Amniotic epithelial cell (primary cell): ENCODE measurements at places on chromosomes 6 and 20.

DNA sequence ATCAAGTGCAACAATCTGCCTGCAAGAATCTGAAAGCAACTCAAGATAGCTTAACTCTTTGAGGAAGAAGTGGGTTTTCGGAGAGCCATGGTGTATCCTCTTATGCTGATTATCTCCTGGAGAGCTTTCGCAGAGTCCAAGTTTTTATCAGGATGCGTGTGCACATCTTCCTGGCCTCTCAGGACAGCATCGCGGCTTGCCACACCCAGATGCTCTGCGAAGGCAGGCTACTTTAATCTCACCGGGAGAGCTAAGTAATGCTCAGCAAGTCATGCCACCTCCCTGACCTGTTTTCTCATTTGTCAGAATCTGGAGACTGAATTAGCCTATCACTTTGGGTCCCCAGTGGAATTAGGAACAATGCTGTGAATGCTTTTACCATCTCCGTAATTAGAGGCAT lies 52.9 kb downstream of the TTI1 start:
- DNase-seq, result no peak

- DNase-seq, result no peak
Observed at GRCh38 chr6:169807229-169807628, 55.8 kb downstream of the ERMARD start.

GRCh38 chr6:38495922-38496635 lies 143.7 kb downstream of the BTBD9 start:
- DNase-seq, result no peak

GRCh38 chr6:134217798-134218140 lies 100.1 kb downstream of the SGK1 start:
- DNase-seq, result no peak

GRCh38 chr6:155186052-155186658 lies 77.7 kb upstream of the CLDN20 start:
- no peak for DNase-seq

DNA sequence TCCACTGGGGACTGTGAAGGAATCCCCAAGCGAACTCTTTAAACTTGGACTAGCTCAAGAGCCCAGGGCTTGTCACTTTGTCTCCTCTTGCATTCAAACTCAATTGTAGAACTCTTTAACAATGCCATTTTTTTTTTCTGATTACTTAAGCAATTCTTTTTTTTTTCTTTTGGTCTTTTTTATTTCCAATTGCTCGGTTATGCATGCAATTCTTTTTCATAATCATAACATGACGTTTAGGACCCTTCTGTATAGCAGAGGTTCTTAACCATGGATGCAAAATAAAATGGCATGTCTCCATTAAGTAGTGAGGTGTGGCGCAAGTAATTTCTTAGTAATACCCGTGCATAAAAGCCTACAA lies 466 bp upstream of the BFSP1 start:
- no peak for DNase-seq

GRCh38 chr6:39190545-39191235 lies 38.6 kb downstream of the KCNK5 start:
- no peak for DNase-seq

DNA sequence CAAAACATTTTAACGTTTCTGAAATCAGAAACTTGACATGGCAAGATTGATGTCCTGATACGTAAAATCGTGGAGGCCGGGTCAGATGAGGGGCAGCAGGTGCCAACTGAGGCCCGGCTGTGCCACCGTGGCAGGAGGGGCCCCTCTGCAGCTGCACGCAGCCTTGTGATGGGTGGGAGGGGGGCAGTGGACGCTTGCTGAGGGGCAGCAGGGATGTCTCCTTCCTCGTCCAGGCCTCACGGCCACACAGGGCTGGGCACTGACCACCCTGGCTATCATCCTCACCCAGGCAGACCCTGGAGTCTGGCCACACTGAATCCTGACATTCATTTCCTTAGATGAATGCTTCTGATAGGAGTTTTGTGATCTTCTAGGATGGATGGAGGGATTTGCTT lies 114.7 kb downstream of the ERMARD start:
- no peak for DNase-seq

GRCh38 chr20:61727761-61728160 lies 337.9 kb downstream of the TAF4 start:
- DNase-seq, result no peak

DNA sequence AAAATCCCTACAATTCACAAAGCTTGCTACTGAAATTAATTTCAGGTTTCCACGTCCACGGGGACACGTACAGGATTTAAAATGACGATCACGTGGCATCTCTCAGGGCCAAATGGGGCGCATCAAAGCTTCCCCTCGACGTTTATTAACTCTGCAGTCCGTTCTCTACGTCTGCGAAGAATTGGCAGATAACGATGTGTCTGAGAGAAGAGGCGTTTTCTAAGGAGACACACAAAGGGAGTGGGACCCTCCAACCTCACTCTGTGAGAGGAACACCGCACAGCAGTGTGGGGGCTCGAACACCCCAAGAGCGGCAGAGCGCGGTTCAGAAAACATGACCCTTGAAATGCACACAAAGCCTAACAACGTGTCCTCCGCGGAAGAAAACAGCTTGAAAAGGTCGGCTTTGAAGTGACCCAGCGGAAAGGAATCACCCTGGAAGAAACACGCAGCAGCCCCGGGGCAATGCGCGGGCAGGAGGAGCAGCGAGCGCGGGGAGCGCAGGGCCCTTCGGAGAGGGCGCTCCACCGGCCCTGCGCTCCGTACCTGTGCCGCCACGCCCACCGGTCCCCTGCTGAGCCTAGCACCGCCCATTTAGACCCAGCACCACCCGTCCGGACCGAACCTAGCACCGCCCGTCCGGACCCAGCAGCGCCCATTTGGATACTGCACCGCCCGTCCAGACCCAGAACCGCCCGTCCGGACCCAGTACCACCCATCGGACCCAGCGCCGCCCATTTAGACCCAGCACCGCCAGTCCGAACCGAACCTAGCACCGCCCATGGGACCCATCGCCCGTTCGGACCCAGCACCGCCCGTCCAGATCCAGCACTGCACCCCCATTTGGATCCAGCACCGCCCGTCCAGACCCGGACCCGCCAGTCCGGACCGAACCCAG lies 1.1 kb upstream of the AFDN start:
- DNase-seq, result peak; percentile 61

DNA sequence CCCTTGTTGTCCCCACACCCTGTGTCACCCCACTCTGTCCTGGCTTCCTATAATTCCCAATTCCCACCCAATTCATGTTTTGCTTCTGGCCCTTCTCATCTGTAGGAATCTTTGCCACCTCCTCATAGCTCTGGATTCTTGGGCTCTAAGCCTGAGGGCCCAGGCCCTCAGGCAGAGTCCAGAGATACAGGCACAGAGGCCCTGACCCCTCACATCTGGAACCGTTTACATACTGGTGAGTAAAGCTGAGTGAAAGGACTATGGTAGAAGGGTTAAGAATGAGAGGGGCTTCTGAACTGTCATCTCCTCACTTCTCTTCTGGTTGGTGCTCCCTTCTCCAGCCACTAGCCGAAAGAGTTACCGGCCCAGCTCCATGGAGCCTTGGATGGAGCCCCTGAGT lies 13.6 kb downstream of the PRRC2A start:
- DNase-seq, result no peak

DNA sequence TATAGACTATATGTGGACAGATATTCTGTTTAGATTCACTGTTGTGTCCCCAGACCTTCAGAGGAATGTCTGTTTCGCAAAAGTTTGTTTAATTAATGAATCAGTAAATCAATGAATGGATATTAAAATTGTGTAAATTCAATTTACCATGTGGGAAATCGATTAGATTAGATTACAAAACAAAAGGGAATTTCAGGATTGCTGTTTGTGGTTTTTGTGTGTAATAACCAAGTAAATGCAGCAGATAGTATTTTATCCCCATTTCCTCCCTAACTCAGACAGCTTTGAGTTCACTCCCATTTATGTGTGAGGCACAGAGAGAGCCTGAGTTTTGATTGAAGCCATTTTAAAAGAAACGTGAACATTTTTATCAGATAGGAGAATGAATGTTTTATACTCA lies 214.8 kb downstream of the ADGB start:
- peak; percentile 85 for DNase-seq

DNA sequence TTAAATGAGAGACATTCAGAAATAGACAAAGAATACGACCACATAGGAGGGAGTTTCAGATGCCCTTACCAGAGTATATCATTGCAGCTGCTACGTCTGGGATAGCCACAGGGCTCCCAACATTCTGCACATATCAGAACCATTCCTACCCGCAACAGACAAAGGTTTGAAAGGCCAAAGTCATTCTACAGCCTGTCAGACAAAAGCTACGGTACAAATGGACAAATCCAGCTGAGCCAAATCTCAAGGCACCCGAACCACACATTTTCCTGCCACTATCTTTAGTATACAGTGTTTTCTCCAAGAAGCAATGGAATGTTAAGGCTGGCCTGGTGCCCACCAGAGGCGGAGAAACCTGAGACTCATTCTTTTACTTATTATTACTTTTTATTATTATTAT lies 30.5 kb upstream of the LYRM2 start:
- DNase-seq, result peak; percentile 9

DNA sequence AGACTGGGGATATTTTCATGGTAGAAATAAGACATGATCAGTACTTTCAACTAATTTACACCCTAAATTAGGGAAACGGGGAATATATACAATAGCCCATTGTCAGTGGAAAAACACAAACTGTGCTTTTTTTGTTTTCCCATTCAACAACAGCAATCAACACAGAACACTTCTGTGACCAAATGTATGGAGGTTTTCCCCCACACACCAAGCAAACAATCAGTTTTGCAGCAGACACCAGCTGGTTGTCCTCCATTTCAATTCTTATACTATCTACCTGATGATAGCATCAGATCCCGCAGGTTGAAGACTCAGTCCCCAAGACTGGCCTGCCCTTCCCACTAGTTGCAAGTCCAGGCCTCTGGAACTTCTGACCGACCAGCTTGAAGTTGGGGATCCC lies 4.5 kb downstream of the HINT3 start:
- no peak for DNase-seq

- DNase-seq, result no peak
Observed at GRCh38 chr6:87936065-87936464, 111.6 kb upstream of the SPACA1 start.

- DNase-seq, result no peak
Observed at GRCh38 chr6:164744301-164744700, 565.1 kb downstream of the C6orf118 start.

DNA sequence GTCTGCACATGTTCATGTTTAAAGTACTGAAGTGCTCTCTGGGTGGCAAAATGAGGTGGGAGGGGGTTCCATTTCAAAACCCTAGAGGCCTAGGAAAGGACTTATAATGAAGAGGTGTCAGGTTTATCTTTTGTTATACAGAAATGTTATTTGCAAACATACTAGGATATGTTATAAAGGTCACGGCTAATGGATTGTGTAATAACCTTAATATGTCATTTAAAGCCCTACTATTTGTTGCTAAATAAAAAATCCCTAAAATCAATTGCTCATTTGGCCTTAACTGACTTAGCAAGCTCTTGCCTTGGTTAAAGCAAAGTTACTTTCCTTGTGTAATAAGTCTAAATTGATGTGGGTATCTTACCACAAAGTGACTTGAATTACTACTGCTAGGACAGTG lies 8.8 kb downstream of the NKX2-4 start:
- no peak for DNase-seq

- DNase-seq, result no peak
Observed at GRCh38 chr6:30129265-30130178, 6.4 kb upstream of the TRIM40 start.

DNA sequence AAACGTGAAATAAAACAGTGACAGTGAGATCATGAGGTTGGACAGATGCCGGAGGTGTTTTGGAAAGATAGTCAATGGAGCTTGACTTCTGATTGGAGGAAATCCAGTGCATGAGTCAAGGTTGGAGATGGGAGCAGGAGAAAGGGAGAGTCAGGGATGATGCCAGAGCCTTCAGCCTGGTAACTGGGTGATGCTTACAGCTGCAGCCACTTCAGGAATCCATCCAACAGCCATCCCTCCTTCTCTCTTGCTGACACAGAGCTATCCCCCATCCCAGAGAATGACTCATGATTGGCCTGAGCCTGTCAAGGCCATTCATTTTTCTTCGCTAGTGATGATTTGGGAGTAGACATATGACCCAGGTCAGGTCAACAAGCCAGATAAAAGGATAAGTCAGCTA lies 112.8 kb downstream of the SAMD5 start:
- DNase-seq, result peak; percentile 99

- peak; percentile 33 for DNase-seq
Observed at GRCh38 chr20:63536241-63536977, 767 bp downstream of the PTK6 start.

DNA sequence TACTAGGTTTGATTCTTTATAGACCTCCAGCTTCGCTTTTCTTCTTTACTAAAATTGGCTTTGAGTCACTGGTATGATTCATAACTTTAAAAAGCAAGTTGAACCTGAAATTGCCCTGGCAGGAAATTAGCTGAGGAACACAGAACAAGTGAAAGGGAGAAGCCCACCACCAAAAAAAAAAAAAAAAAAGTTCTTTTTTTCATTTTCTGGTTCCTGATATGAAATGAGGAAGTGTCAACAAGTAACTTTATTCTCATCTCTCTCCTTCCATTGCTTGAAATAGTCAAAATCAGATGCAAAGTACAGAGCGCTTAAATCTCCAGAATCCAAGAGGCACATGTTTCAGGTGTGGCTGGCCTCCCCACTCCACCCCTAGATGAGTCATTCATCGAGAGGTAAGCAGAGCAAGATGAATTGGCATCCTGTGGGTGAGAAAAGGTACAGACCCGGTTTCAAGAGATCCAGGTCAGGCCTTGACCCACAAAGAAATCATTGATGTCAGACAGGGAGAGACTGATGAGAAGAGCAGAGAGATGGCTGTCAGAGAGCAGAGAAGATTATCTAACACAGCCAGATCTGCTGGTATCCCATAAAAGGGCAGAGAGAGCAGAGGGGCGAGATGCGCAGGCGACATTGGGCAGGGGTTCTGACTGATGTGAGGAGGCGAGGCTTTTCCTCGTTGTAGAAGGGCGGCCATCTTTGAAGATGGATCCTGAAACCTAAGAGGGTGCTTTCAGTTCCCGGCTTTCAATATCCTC lies 54.8 kb upstream of the MBOAT1 start:
- DNase-seq, result no peak

DNA sequence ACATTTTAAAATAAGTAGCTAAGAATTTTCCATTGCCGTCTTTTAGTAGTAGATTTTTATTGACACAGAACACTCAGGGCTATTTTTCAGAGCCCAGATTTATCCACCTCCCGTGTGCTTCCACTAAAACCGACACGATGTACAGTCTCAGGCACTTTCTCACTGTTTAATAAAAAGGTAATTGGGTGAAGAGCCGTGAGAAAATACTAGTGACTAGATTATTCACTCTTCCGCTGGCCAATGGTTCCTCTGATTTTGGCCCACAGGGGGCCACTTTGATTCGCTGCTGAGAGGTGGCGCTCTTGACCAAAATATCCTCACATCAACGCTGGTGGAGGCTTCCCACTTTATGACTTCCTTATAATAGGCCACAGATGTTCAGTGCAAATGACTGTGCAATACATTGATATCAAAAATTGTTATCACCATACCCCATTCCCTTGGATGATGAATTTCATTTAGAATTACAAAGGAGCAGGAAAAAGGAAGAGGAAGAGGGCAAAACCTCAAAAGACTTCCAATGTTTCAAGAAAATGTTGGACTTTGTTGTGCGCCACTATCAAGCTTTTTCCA lies 12.3 kb upstream of the HDDC2 start:
- DNase-seq, result peak; percentile 55

GRCh38 chr6:33702345-33702977 lies 9.0 kb downstream of the UQCC2 start:
- DNase-seq, result peak; percentile 63

- DNase-seq, result no peak
Observed at GRCh38 chr20:51888291-51888690, 86.0 kb upstream of the SALL4 start.
